ENCODE measurements at places on chromosomes 6 and 20. TPM values are rescaled to one million over a fixed set of nuclear protein-coding genes. Genes with fewer than 3 reads are reported as not detected.

The VSTM2L gene
- polyA plus RNA-seq, result 46.5 TPM

The ARFGEF3 gene
- 17.7 TPM for polyA plus RNA-seq

The DPM1 gene
- 29.4 TPM for polyA plus RNA-seq

The CST4 gene
- not detected for polyA plus RNA-seq

The TLDC2 gene
- polyA plus RNA-seq, result not detected

The CCN5 gene
- polyA plus RNA-seq, result 0.39 TPM

The METTL24 gene
- polyA plus RNA-seq, result not detected

The HS3ST5 gene
- polyA plus RNA-seq, result 1.9 TPM

The HSPA12B gene
- 2.7 TPM for polyA plus RNA-seq

The ZNF512B gene
- 15.2 TPM for polyA plus RNA-seq

The KCNQ2 gene
- 100 TPM for polyA plus RNA-seq
